Fibroblast of the aortic adventitia (primary cell): ENCODE measurements at places on chromosomes 5 and 9. TPM values are rescaled to one million over a fixed set of nuclear protein-coding genes. Genes with fewer than 3 reads are reported as not detected.

PURA gene
- 30.4 and 33.8 TPM in 2 replicates for total RNA-seq

NR6A1 gene
- total RNA-seq: 1.2 TPM in 1 of 2 replicates, not detected in the other

ECSCR gene
- 0.36 and 1.1 TPM in 2 replicates for total RNA-seq

IFNA2 gene
- total RNA-seq: not detected in 2 replicates

PITX1 gene
- 1.5 TPM in 1 of 2 replicates, not detected in the other for total RNA-seq

WNT8A gene
- total RNA-seq: not detected in 2 replicates

ARL14EPL gene
- 0.18 TPM in 1 of 2 replicates, not detected in the other for total RNA-seq

PPIC gene
- total RNA-seq: 53.5 and 57.2 TPM in 2 replicates

SLC9A3 gene
- total RNA-seq: 0.25 and 1.8 TPM in 2 replicates

UBTD2 gene
- total RNA-seq: 21.5 and 28.4 TPM in 2 replicates

ANKRD55 gene
- total RNA-seq: 0.57 TPM in 1 of 2 replicates, not detected in the other

WDR31 gene
- 0.33 and 2.4 TPM in 2 replicates for total RNA-seq

RASGRF2 gene
- total RNA-seq: 0.49 and 3.3 TPM in 2 replicates

IFNA13 gene
- not detected in 2 replicates for total RNA-seq

CER1 gene
- total RNA-seq: not detected in 2 replicates

NOL6 gene
- 21.9 and 25.1 TPM in 2 replicates for total RNA-seq

LHX3 gene
- not detected in 2 replicates for total RNA-seq

C7 gene
- total RNA-seq: 2.4 and 762 TPM in 2 replicates

GFI1B gene
- not detected in 2 replicates for total RNA-seq

DMRTA1 gene
- total RNA-seq: 0.81 and 0.90 TPM in 2 replicates

SH3PXD2B gene
- 25.3 and 46.7 TPM in 2 replicates for total RNA-seq

SLC25A2 gene
- total RNA-seq: 0.72 TPM in 1 of 2 replicates, not detected in the other

RFESD gene
- total RNA-seq: 0.33 and 4.7 TPM in 2 replicates

SLC4A9 gene
- total RNA-seq: not detected in 2 replicates

CDKN2B-AS1 gene
- total RNA-seq: 6.4 and 12.9 TPM in 2 replicates

KCTD16 gene
- 7.4 and 12.6 TPM in 2 replicates for total RNA-seq

ACOT12 gene
- total RNA-seq: 0.27 TPM in 1 of 2 replicates, not detected in the other

SFXN1 gene
- 15.9 and 74.7 TPM in 2 replicates for total RNA-seq

TLX3 gene
- not detected in 2 replicates for total RNA-seq

ADAMTS2 gene
- total RNA-seq: 25.8 and 66.6 TPM in 2 replicates

TRIM32 gene
- total RNA-seq: 31.5 and 33.5 TPM in 2 replicates

CDX1 gene
- total RNA-seq: 0.18 and 0.65 TPM in 2 replicates

PRR7 gene
- total RNA-seq: 2.2 and 8.8 TPM in 2 replicates
